ENCODE measurements at places on chromosomes 6 and 20.

- DNase-seq: no peak
Measured at GRCh38 chr6:43870660-43871061, 100.7 kb downstream of the VEGFA start.

- DNase-seq: no peak
Measured at GRCh38 chr6:168417679-168418557, 23.1 kb upstream of the SMOC2 start.

- no peak for DNase-seq
Measured at GRCh38 chr20:3135507-3136070, 24.1 kb downstream of the FASTKD5 start.

DNA sequence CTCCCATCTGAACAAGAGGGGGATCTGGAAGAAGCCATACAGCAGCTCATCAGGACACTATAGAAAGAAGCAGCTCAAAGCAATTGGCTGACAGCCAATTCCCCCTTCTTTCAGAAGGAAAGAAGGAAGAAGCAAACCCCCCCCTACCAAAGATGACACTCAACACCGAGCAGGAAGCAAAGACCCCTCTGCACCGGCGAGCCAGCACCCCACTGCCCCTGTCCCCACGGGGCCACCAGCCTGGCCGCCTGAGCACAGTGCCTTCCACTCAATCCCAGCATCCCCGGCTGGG, 1.2 kb downstream of the REM1 start:
- DNase-seq: no peak

DNA sequence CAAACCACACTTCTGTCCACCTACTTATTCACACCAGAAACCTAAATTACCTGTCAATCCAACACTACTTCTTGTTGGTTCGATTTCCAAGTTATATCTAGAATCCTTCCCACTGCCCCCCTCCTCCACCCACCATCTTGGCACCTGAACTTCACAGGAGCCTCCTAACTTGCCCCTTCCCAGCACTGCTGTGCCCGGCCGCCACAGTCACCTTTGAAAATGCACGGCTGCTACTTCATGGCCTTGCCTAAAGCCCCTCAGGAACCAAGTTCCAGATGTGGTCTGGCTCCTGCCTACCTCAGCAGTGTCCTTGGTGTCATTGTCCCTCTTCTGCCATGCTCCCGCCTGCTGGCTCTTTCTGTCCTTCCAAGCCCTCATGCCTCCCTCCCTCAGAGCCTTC, 31.2 kb downstream of the PKIG start:
- DNase-seq: no peak

GRCh38 chr6:151294561-151295101, 54.9 kb downstream of the AKAP12 start:
- no peak for DNase-seq

GRCh38 chr6:28634761-28635546, 109.3 kb downstream of the GPX5 start:
- DNase-seq: no peak

GRCh38 chr6:127980996-127981395, 80.1 kb upstream of the THEMIS start:
- DNase-seq: no peak
